ENCODE measurements at places on chromosomes 3 and 15. TPM values are rescaled to one million over a fixed set of nuclear protein-coding genes. Genes with fewer than 3 reads are reported as not detected.

Gene NEDD4
- polyA plus RNA-seq, result 24.0 TPM

Gene TGM5
- polyA plus RNA-seq, result not detected

Gene ALPK3
- 0.06 TPM for polyA plus RNA-seq

Gene CAMKV
- polyA plus RNA-seq, result not detected

Gene CASR
- not detected for polyA plus RNA-seq

Gene DCBLD2
- polyA plus RNA-seq, result 59.7 TPM

Gene NMD3
- 53.5 TPM for polyA plus RNA-seq

Gene DNASE1L3
- not detected for polyA plus RNA-seq

Gene GCSAM
- polyA plus RNA-seq, result not detected

Gene TSEN2
- 9.2 TPM for polyA plus RNA-seq

Gene AADACL2
- polyA plus RNA-seq, result not detected
